ENCODE measurements at places on chromosomes 6 and 20. TPM values are rescaled to one million over a fixed set of nuclear protein-coding genes. Genes with fewer than 3 reads are reported as not detected.

The CST2 gene
- not detected for total RNA-seq

The GABRR1 gene
- total RNA-seq = not detected

The GPR6 gene
- total RNA-seq = not detected

The EFCAB8 gene
- total RNA-seq = 0.92 TPM

The BACH2 gene
- 162 TPM for total RNA-seq
